ENCODE measurements at places on chromosomes 2 and 18. TPM values are rescaled to one million over a fixed set of nuclear protein-coding genes. Genes with fewer than 3 reads are reported as not detected.

Gene CENPA
- 7.7 TPM for total RNA-seq

DNA sequence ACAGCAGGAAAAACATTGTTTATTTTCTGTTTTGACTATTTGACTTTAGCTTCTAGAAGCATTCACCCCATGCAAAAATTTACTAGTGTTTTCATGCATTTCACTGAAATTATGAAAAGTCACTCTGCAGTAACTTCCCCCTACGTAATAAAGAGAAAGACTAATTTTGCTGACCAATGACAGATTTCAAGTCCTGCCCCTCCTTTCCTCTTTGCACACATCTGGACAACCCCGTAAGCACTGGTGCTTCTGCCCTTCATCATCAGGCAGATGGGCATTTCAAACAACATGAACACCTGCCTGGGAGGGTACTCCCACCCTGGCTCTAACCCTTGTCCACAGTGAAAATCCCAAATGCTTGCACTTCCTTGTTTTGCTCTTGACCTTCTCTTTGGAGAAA, 815.0 kb upstream of the ID2 start:
- DNase-seq, result no peak
- no peak overlapping the region for H3K27ac ChIP-seq
- H3K4me3 ChIP-seq, result no peak overlapping the region
- H3K36me3 ChIP-seq, result no peaks in the 10 kb centered on the region
- H3K4me1 ChIP-seq, result no peaks in the 10 kb centered on the region
- no peaks in the 10 kb centered on the region for H3K27me3 ChIP-seq

DNA sequence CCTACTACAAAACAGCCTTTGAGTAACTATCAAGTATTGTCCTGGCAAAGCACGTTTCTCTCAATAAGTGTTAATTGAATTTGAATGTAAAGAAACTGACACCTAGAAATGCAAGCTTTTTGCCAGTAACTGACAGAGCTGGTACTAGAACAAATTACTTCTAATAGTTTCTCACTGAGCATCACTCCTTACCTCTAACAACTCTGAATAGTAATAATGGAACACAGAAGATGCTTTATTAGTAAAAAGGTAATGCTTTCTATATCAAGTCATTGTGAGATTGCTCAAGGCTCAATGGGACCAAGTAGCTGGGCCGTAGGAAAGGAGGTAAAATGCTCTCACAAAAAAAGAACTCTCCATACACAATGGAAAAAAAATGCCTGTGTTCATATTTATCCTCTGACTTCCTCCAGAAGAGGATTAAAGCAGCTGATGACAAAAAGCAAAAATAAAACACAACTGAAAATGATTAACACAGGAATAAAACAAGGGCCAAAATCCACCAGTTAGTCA, 11.8 kb downstream of the RASGRP3 start:
- no peaks in the 10 kb centered on the region for H3K36me3 ChIP-seq
- no peak for DNase-seq
- H3K4me1 ChIP-seq, result peaks cover 4% of the 10 kb centered on the region
- no peaks in the 10 kb centered on the region for H3K27me3 ChIP-seq
- H3K4me3 ChIP-seq, result no peak overlapping the region
- no peak overlapping the region for H3K27ac ChIP-seq

Gene CROCC2
- not detected for total RNA-seq

Gene KCNIP3
- total RNA-seq, result 0.83 TPM

- H3K4me1 ChIP-seq, result peaks cover 4% of the 10 kb centered on the region
- peak overlapping the region; percentile 90 for H3K27ac ChIP-seq
- no peaks in the 10 kb centered on the region for H3K36me3 ChIP-seq
- peak overlapping the region; percentile 98 for H3K4me3 ChIP-seq
- H3K27me3 ChIP-seq, result no peaks in the 10 kb centered on the region
- DNase-seq, result peak; percentile 51
Measured at GRCh38 chr18:51196811-51197660, 445 bp downstream of the MEX3C start.

GRCh38 chr2:234304950-234305349, 191.9 kb downstream of the ARL4C start:
- no peaks in the 10 kb centered on the region for H3K36me3 ChIP-seq
- peak; percentile 43 for DNase-seq
- H3K4me3 ChIP-seq, result no peak overlapping the region
- H3K27me3 ChIP-seq, result no peaks in the 10 kb centered on the region

- no peak overlapping the region for H3K27ac ChIP-seq
- peaks cover 6% of the 10 kb centered on the region for H3K4me1 ChIP-seq
- peak; percentile 95 for DNase-seq
- H3K4me3 ChIP-seq, result no peak overlapping the region
- H3K27me3 ChIP-seq, result no peaks in the 10 kb centered on the region
- no peaks in the 10 kb centered on the region for H3K36me3 ChIP-seq
Measured at GRCh38 chr2:25885933-25886332, 7.6 kb upstream of the ASXL2 start.

- H3K27ac ChIP-seq, result no peak overlapping the region
- no peak overlapping the region for H3K4me3 ChIP-seq
- H3K4me1 ChIP-seq, result no peaks in the 10 kb centered on the region
- no peaks in the 10 kb centered on the region for H3K36me3 ChIP-seq
Measured at GRCh38 chr2:176650838-176651555, 381.8 kb downstream of the MTX2 start.

DNA sequence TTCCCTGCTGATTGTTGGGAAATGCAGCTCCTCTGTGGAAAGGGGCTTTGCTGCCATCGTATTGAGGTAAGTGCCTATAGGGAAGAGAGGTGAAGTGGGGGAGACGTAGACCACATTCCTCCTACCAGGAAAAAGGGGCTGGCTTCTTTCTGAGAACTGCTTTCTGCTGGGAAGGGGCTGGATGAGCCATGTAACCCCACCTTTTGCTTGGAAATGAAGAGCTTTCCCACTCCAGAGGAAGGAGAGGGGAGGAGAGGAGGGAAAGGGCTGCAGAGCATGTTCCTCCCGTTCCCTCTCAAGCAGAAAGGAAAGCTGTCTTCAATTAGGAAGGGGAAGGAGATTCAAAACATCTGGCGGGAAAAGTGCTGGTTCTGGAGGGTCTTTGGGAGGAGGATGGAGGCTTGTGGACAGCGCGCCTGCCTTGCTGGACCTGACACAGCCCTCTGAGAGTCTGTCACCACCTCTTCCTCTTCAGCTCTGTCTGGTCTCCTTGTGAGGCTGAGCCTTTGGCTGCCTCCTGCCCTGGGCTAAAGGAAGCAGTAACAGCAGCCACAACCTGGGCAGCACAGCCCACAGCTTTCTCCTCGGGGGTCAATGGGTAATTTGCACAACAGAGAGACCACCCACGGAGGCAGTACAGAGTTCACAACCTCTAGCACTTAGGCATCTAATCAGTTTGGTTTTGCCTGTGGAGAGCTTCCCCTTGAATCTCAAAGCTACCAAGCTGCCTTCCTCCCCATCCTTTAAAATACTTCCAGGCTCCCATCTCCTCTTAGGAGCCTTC, 410.0 kb upstream of the TNP1 start:
- H3K4me3 ChIP-seq, result no peak overlapping the region
- DNase-seq, result no peak
- H3K27me3 ChIP-seq, result no peaks in the 10 kb centered on the region
- H3K4me1 ChIP-seq, result peaks cover 8% of the 10 kb centered on the region

DNA sequence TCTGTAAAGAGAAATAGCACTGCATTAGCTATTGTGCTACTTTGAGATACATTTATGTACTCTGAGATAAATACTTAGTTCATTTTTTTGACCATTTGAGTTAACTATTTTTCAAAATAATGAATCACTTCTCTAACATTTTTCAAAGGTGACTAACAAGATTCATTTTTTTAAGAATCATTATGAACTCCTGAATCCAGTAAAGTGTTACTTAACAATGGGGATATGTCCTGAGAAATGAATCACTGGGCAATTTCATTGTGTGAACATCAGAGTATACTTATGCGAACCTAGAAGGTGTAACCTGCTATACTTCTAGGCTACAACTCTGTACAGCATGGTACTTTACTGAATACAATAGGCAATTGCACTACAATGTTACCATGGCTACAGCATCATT, 355.8 kb downstream of the ARL6IP6 start:
- H3K4me1 ChIP-seq, result no peaks in the 10 kb centered on the region
- no peak for DNase-seq
- no peaks in the 10 kb centered on the region for H3K27me3 ChIP-seq
- H3K27ac ChIP-seq, result no peak overlapping the region
- no peak overlapping the region for H3K4me3 ChIP-seq
- no peaks in the 10 kb centered on the region for H3K36me3 ChIP-seq

DNA sequence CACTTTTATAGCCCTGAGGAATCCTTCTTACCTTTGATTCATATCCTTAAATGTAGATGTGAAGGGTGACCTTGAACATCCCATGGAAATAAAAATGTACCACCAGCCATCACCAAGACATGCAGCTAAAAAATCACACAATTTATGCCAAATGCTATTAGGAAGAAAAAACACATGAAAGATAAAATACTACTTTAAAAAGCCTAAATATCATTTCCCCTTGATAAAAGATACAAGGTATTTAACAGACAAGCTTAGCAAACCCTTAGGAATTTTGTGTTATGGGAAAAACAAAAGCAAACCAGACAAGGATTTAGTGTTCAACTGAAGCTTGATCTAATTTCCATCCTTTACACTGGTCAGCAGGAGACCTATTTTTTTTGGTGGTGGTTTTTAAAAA, 255.0 kb downstream of the ICOS start:
- no peaks in the 10 kb centered on the region for H3K36me3 ChIP-seq
- peaks cover 8% of the 10 kb centered on the region for H3K27me3 ChIP-seq
- no peak overlapping the region for H3K4me3 ChIP-seq
- H3K4me1 ChIP-seq, result no peaks in the 10 kb centered on the region
- H3K27ac ChIP-seq, result no peak overlapping the region
- DNase-seq, result no peak

- no peak overlapping the region for H3K27ac ChIP-seq
- no peaks in the 10 kb centered on the region for H3K4me1 ChIP-seq
- no peaks in the 10 kb centered on the region for H3K36me3 ChIP-seq
- DNase-seq, result no peak
Measured at GRCh38 chr2:24618144-24618543, 127.1 kb downstream of the NCOA1 start.

DNA sequence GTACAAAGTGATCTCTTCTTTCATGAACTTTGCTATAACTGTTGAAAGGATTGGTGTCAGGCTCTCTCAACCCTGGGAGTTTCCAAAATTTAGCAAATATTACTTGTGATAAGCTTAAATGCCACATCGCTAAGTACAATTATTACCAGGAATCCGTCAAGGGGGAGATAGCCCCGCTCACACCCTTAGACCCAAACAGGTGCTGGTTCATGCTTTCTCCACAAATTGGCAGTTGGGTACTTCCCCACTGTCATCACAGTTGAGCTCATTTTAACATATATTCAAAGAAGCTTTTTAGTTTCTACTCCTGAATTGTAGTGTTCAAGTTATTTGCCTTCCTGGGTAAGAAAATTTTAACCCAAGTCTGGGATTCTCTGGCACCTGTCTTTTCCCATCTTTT, 29.8 kb upstream of the EPB41L5 start:
- no peaks in the 10 kb centered on the region for H3K27me3 ChIP-seq
- DNase-seq, result no peak

DNA sequence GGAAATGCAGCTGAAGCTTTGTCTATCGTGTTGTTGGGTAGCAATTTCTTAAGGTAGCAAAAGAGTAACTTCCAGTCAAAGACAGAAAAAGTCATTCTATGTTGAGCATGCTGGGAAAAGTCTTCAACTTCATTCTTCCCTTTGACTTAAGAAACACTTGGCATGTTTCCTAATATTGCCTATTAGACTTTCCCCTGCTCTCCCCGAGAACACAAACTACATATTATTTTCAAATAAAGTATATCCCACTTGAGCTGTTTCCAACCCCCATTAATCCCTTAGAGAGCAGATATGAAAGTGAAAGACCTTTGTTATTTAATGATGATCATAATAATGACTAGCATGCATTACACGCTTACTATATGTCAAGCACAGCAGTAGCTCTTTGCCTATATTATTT, 136.0 kb upstream of the SPOPL start:
- H3K27ac ChIP-seq, result no peak overlapping the region
- no peak overlapping the region for H3K4me3 ChIP-seq
- no peaks in the 10 kb centered on the region for H3K4me1 ChIP-seq
- H3K36me3 ChIP-seq, result no peaks in the 10 kb centered on the region
- no peaks in the 10 kb centered on the region for H3K27me3 ChIP-seq

GRCh38 chr2:98713332-98714015, 17.5 kb downstream of the MGAT4A start:
- H3K27ac ChIP-seq, result no peak overlapping the region
- no peaks in the 10 kb centered on the region for H3K36me3 ChIP-seq
- H3K27me3 ChIP-seq, result peaks cover 6% of the 10 kb centered on the region
- DNase-seq, result no peak
- H3K4me1 ChIP-seq, result no peaks in the 10 kb centered on the region

Gene WIPF1
- 2.7 TPM for total RNA-seq

- no peak overlapping the region for H3K27ac ChIP-seq
- no peaks in the 10 kb centered on the region for H3K27me3 ChIP-seq
- H3K4me1 ChIP-seq, result no peaks in the 10 kb centered on the region
- H3K4me3 ChIP-seq, result no peak overlapping the region
Measured at GRCh38 chr2:241052677-241053360, 49.3 kb downstream of the MTERF4 start.

Gene M1AP
- not detected for total RNA-seq

GRCh38 chr2:162328424-162329157, 10.1 kb upstream of the IFIH1 start:
- H3K4me1 ChIP-seq, result no peaks in the 10 kb centered on the region
- no peaks in the 10 kb centered on the region for H3K36me3 ChIP-seq
- no peak overlapping the region for H3K4me3 ChIP-seq

Gene SLC40A1
- total RNA-seq, result 5.0 TPM

DNA sequence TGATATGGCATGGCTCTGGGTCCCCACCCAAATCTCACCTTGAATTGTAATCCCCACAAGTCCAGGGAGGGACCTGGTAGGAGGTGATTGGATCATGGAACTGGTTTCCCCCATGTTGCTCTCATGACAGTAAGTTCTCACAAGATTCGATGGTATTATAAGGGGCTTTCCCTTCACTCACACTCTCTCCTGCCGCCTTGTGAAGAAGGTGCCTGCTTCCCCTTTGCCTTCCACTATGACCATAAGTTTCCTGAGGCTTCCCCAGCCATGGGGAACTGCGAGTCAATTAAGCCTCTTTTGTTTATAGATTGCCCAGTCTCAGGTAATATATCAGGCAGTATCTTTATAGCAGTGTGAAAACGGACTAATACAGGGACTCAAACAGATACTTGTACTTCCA, 50.4 kb upstream of the ZNF532 start:
- H3K36me3 ChIP-seq, result no peaks in the 10 kb centered on the region
- peaks cover 9% of the 10 kb centered on the region for H3K27me3 ChIP-seq
- H3K4me1 ChIP-seq, result no peaks in the 10 kb centered on the region

Gene ME2
- total RNA-seq, result 50.0 TPM

Gene MAP3K19
- total RNA-seq, result not detected

Gene TEKT4
- not detected for total RNA-seq
